Natural killer cell (primary cell): ENCODE measurements at places on chromosomes 13 and 19.

GRCh38 chr13:111844222-111844671, 222.7 kb upstream of the SOX1 start:
- no peak for DNase-seq

GRCh38 chr13:52845766-52846566, 2.5 kb downstream of the PCDH8 start:
- DNase-seq, result no peak

DNA sequence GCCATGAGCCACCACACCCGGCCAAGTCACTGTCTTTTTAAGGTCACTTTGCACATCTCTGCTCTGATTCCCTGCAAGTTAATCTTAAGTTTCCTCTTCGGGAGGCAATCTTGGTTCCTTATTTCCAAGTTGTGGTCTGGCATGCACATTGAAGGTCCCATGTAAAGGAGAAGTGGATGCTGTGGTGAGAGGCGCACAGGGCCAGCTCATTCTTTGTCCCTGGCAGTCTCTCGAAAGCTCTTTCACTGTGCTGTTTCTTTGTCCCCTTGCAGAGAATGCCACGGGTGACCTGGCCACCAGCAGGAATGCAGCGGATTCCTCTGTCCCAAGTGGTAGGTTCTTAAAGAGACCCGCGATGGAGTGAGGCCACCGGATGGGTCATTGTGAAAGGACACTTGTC, 16.4 kb upstream of the C19orf33 start:
- no peak for DNase-seq

DNA sequence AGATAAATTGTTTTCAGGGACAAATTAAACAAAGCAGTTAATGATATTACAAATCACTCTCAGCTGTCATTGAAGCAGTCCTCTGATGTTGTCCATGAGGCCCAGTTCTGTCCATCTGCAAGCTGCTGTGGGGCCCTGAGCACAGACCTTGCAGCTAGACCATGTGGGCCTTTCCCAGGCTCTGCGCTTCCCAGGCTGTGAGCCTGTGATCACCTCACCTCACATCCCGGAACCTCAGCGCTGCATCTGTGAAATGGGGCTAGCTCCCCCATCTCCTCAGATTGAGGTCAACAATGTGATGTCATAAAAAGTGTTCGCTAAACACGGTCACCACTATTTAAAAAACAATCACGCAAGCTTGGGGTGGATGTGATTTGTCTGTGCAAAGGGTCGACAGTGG, 51.9 kb upstream of the UQCRFS1 start:
- no peak for DNase-seq

GRCh38 chr13:99199541-99200431, 868 bp upstream of the UBAC2 start:
- no peak for DNase-seq

DNA sequence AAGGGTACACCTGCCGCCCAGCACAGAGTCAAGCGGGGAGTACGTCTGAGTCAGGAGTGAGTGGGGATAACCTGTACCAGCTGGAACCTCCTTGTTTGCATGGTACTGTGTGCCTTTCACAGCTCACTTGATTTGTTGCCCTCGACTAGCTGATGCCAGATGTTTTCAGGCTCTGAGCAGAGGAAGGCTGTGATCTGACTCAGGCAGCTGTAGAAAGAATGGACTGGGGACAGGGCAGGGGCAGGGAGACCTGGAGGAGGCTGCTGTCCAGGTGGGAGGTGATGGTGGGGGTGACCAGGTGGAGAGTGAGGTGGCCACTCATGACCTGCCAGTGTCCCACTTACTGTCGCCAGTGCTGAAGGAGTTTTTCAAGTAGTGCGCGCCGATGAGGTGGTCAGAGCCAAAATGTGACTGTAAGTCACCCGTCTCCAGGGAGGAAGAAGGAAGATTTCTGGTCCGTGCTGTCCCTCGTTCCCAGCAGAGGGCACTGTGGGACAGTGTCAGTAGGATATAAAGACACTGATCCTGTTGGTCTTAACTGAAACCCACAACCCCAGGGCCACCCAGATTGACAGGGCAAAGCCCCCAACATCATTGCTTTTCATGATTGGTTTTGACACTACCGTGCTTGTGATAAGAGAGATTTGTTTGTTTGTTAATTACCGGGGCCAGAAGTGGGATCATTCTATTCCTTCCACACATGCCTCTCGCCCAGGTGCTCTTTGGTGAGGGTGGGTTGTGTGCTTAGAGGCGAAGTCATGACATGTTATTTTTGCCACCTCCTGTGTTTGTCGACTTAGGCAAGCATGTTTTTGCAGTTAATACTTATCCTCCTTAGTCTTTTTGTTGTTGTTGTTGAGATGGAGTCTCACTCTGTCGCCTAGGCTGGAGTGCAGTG, 128.4 kb downstream of the DPF1 start:
- peak; percentile 26 for DNase-seq

DNA sequence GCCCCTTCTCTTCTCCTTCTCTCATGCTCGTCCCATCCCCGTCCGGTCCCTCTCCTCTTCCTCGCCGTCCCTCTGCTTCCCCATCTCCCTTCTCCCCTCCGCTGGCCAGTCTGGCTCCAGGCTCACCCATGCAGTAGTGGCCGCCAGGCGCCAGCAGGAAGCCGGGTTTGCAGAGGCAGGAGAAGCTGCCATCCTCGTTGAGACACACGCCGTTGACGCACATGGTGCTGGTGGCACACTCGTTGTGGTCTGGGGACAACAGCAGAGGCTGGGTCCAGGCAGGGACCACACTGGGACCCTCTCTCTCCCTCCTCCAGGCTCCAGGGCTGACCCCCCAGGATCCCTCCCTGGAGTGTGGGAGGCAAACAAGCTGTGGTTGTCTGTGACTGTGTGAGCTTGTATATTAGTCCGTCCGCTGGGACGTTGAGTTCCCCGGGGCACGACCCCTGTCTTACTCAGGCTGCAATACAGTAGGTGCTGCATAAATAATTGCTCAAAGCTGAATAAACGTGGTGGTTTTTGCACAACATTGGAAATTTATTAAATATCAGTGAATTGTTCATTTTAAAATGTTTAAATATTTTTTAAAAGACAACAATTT, 16.4 kb downstream of the FBN3 start:
- DNase-seq, result no peak

GRCh38 chr13:98397221-98397620, 179.7 kb downstream of the STK24 start:
- DNase-seq, result no peak

DNA sequence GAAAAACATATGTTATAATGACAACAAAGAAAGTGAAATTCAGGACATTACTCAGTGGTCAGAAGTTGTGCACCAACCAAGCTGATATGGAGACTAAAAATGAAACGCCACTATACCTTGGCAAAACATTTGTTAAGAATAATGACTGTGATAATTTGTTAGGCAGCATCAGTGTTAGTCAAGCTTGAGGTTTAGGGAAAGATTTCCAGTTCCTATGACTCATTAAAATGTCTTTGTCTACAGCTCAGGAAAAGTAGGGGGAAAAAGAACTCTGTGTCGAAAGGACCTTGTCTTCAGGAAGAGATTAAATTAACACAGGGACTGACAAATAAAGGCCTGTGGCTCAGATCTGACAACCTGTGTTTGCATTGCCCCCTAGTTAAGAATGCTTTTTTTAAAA, 764.1 kb upstream of the SLITRK6 start:
- no peak for DNase-seq

GRCh38 chr13:41985788-41986508, 25.0 kb upstream of the VWA8 start:
- DNase-seq, result no peak

DNA sequence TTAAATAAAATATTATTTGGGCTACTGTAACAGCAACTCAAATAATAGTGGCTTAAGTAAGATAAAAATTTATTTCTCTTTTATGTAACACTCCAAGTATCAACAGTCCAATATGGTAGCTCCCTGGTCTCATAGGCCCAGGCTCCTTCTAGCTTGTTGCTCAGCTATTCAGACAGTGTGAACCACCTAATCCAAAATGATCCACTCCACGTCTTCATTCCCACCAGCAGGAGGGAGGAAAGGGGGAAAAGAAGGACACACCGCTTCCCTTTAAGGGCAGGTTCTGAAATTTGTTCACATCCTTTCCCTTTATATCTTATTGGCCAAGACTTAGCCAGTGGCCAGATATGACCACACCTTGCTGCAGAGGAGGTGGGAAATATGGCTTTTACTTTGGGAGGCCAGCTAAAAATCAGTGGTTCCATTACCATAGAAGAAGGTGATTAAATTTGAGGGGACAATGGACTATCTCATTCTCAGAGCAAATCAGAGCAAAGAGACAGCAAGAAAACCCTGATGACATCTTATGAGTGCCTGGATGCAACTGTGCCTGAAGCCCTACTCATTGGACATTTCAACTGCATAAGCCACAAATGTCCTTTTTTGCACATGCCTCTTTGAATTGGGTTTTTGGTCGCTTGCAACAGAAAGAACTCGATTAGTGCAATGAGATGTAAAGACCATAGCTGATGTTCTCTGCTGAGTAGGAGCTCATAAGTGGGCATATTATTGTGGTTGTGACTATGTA, 7.0 kb upstream of the EPOR start:
- no peak for DNase-seq

DNA sequence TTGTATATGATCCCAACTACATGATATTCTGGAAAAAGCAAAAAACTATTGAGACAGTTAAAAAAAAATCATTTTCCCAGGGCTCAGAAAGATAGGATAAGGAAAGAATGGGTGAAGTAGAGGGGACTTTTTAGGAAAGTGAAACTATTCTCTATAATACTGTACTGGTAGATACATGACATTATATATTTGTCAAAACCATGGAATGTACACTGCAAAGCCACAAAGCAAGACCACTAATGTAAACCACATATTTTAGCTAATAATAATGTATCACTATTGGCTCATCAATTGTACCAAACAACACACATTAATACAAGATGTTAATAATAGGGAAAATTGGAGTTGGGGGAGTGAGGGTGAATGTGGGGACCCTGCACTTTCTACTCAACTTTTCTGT, 182.6 kb downstream of the EFNB2 start:
- no peak for DNase-seq

GRCh38 chr13:95300625-95301182, 547 bp downstream of the ABCC4 start:
- DNase-seq, result peak; percentile 17

- DNase-seq, result no peak
Observed at GRCh38 chr13:98909016-98909415, 68.8 kb downstream of the DOCK9 start.

GRCh38 chr19:49664171-49665035, 1.3 kb downstream of the IRF3 start:
- peak; percentile 94 for DNase-seq

- DNase-seq, result no peak
Observed at GRCh38 chr13:46114613-46115012, 9.8 kb upstream of the CPB2 start.

DNA sequence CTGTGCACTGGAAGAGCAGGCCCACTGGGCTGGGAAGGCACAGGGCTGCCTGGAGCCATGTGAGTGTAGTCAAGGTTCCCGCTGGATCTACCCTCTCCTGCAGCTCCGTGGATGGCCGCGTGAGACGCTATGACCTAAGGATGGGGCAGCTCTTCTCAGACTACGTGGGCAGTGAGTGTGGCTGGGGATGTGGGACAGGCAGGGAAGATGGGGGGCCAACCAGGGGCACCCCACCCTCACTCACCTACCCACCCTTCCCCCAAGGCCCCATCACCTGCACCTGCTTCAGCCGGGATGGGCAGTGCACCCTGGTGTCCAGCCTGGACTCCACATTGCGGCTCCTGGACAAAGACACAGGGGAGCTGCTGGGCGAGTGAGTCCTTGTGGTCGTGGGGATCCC, 6.1 kb downstream of the WDR83 start:
- no peak for DNase-seq

DNA sequence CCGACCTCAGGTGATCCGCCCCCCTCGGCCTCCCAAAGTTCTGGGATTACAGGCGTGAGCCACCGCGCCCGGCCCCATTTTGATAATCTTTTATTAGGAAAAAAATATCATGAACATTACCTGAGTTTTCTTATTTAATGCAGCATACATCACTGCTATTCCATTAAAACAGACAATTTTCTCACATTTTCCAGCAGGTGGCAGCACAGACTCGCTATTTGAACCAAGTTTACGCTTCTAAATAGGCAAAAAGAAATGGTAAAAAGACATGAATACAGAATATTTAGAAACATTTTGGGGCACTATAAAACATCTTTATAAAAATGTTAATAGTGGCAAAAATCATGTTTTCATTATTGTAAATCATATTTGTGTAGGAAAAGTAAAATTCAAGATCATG, 903.1 kb downstream of the SLITRK6 start:
- peak; percentile 58 for DNase-seq

DNA sequence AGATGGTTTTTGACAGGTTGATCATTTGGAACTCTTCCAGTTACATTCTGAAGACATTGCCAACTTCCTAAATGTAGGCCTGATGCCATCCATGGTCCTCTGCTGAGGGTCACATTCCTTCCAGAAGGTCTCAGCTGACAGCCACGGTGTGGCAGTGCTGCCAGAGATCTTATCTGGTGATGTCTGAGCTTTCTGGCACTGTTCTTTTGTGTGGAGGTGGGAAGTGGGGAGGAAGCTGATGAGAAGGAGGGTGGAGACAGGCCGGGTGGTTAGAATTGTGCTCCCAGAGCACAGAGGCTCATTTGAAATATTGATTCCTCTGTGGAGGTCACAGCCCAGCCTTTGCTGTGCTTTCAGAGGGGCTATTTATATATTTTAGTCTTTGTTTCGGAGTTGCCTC, 16.1 kb upstream of the MTIF3 start:
- no peak for DNase-seq

- no peak for DNase-seq
Observed at GRCh38 chr19:40809358-40810086, 10.5 kb downstream of the EGLN2 start.

GRCh38 chr19:50719566-50719965, at the start of gene SHANK1:
TSS of gene SHANK1 (minus strand) at chr19:50719802. CDS start at chr19:50716919, 2,883 bp downstream.
- DNase-seq, result no peak

GRCh38 chr13:21297447-21297846, 121.0 kb downstream of the MRPL57 start:
- peak; percentile 25 for DNase-seq

DNA sequence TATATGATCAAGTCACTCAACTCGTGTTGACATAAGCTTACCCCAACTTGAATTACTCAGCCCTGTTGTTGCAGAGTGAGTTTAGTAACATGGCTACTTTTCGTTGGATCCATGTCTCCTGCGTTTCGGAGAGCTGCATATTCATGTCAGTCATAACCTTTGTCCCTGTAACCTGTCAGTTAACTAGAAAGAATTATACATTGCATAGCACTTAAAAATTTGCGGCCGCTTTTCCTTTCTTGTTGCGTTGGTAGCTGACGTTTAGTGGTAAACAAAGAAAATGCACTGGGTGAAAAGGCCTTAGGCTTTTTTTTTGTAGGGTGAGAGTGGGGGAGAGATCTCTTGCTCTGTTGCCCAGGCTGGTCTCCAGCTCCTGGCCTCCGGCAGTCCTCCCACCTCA, 14.2 kb downstream of the ZNF507 start:
- no peak for DNase-seq
